ENCODE measurements at places on chromosomes 11 and 22.

DNA sequence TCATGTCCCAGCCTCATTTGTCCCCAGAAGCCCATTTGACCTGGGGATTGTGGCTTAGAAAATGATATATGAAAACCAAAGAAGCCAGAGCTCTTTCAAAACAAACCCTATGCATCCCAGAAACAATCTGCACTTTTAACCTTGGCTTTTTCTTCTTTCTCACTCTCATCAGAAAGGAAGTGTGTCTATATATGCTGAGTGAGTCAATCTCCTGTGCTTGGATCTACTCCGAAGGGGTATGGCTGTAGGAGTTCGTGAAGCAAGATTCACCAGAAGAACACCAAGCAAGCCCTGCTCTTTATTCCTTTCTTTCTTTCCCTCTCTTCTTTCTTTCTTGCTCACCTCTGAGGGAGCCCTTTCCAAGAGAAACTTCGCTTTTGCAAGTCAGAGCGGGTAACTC lies 636 bp downstream of the PAMR1 start:
- DNase-seq, result no peak

- DNase-seq, result no peak
Observed at GRCh38 chr11:28517621-28518020, 409.4 kb downstream of the METTL15 start.

GRCh38 chr11:2651826-2652271 lies 47.9 kb downstream of the KCNQ1OT1 start:
- DNase-seq, result no peak

DNA sequence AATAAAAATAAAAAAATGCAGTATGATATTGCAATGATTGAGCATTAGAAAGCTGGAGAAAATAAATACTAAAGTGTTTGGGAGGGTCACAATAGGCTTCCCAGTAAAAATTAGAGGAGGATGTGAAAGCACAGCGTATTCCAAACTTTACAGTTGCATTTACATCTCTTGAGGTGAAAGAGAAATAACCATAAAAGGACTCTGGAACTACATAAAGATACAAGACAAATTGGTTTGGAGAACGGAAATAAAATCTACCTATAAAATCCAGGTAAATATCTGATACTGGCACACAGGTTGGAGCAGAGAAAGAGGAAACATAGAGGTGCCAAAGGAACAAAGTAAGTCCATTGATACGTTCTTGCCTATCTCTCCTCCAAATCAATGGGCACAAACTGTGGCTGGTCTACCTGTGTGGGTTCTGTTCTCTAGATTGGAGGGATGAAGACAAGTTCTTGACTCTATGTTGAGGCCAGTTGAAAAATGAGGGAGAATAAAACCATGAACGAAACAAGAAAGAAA lies at the start of gene MS4A12:
TSS of gene MS4A12 (plus strand) at position 291 of the 522 bp plus-strand sequence. CDS start 4,541 bp downstream, outside the sequence.
- DNase-seq, result no peak

- DNase-seq, result no peak
Observed at GRCh38 chr11:44243595-44244343, 66.2 kb downstream of the ALX4 start.

- DNase-seq, result no peak
Observed at GRCh38 chr11:116782728-116783127, 5.1 kb downstream of the ZPR1 start.

DNA sequence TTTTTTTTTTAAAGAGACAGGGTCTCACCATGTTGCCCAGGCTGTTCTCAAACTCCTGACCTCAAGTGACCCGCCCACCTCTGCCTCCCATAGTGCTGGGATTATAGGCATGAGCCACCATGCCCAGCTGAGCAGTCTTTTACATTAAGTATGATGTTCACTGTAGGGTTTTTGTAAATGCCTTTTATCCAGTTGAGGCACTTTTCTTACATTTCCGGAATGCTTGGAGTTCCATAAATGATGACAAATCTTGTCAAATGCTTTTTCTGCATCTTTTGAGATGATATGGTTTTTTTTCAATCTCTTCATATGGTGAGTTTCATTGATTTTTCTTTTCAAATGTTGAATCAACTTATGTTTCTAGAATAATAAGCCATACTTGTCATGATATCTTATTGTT lies 29.4 kb upstream of the CTTN start:
- DNase-seq, result no peak

DNA sequence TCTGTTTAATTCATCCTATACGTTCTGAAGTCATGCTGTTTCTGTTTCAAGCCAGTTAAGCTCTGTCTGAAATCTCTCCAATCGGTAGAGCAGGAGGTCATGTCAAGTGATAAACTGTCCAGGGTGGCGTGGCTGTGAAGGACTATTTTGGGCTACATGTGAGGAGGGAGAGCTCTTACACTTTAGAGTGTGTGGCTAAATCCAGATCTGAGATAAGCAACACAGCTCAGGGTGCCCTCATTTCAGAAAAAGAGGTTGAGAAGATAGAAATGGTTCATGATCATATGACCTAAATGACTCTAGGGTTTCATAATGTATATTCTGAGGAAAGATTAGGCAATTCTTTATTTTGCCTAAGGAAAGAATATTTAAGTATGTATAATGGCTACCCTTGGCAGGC lies 8.4 kb downstream of the BLID start:
- DNase-seq, result no peak

DNA sequence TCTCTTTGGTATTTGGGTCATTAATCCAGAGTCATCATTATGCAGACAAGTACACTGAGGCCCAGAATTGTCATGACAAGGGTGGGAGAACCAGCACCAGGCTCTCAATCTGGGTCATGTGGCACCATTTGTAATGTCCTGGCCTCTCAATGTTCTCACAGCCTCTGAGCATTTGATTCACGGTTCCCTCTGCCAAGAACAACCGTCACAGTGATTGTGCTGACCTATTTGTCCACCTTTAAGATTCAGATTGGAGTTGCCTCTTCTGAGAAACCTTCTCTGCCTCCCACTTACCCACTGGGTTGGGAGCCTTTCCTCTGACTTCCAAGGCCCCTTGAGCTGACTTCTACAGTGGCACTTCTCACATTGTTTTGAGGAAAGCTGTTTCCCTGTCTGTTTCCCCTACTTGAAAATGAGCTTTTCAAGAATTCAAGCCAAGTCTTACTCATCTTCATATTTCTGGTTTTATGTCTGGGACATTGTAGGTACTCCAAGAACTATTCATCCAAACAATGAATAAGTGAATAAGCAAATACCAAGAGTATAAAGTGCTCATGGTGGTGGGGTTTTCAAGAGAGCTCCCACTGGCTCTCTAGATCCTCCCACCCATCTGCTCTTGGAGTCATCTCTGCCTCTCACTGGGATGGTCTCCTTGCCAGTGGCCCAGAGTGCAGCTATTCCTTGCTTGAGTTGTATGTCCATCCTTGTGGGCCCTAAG lies 126.4 kb upstream of the E2F8 start:
- no peak for DNase-seq

DNA sequence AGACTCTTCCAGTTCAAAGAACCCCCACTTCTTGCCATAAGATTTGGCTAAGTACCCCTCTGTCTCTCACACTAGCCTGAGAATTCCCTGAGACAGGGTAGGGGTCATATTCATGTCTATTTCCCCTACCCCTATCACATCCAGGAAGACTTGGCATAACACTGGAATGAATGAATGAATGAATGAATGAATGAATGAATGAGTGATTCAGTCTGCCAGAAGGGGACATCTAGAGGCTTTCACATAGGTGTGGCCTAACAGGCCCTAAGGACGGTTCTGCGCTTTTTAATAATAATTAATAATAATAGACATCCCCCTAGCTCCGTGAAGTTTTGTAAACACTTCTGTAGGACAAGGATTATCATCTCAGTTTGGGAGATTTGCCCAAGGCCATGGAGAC lies 415.7 kb downstream of the TENM4 start:
- DNase-seq, result no peak

Data from stimulated activated CD4-positive, alpha-beta T cell treated with anti-CD3 and anti-CD28 coated beads, Interleukin-1b, Interleukin-23, amount 100 ng/mL, for 48 hours (primary cell).